Osteoblast (primary cell): ENCODE measurements at places on chromosomes 2 and 18.

- no peak for DNase-seq
These were observed 35.2 kb downstream of the UXS1 start for GRCh38 chr2:106158871-106159270.

GRCh38 chr18:61896757-61897156 is 4.0 kb upstream of the RNF152 start:
- peak; percentile 92 for DNase-seq

GRCh38 chr2:237091779-237092436 is 6.2 kb downstream of the COPS8 start:
- no peak for DNase-seq

GRCh38 chr2:26653207-26654060 is 12.3 kb upstream of the CIB4 start:
- DNase-seq, result peak; percentile 60

GRCh38 chr2:187442378-187442777 is 5.7 kb downstream of the CALCRL start:
- no peak for DNase-seq

GRCh38 chr2:160731415-160731814 is 237.8 kb upstream of the RBMS1 start:
- DNase-seq, result no peak

- no peak for DNase-seq
These were observed 112.5 kb upstream of the SH3BP4 start for GRCh38 chr2:234839285-234839684.

- DNase-seq, result peak; percentile 89
These were observed 626 bp upstream of the VIT start for GRCh38 chr2:36695746-36696415.

DNA sequence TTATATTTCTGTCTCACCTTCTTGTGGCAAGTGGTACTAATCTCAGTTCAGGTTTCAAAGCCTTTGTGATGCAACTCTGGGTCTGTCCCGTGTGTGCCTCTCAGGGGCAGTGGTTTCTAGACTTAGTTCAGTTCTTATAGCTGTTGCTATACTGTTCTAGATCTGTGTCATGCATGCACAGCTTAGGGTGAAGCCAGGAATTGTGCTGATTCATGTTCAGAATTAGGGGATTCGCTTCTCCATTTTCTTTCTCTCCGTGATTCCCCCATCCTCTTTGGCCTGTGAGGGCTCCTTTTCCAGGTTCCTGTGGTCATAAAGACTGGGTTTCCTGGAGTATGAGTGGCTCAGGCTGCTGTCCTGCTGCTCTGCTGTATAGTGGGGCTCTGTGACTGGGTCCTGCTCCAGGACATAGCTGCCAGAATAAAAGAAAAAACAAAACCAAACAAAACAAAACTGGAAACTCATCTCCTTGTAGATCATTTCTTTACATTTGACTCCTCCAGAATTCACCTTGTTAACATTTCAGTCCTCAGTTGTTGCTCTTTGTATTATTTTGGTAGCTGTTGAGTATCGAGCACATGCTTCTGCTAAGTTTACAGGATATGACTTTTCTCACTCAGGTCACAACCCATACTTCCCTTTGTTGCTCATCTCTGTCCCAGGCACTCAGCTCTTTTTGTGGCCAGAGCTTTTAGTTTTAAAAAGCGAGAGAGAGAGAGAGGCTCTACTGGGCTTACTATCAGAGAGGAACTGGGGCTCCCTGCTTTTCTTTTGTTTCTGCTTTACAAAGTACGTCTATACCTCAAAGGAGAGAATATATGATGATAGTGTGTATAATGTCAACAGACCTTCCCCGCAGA is 34.2 kb downstream of the CERS6 start:
- no peak for DNase-seq

DNA sequence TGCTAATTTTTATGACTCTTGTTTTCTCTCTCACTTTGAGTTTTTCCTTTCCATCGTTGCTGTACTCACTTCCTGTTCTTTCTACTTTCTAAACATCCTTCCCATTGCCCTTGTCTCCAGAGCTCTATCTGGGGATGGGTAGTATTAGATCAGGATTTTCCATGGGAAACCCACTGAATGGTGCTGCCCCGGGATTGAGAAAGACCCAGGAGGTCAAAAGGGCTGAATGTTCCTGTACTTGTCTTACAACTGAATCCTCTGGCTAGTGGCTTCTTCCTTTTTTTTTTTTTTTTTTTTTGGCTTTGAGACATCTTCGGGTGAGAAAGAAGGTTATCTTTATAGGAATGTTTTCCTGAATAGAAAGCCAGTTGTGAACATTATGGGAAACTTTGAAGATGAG is 364.8 kb upstream of the SLC14A2 start:
- no peak for DNase-seq

DNA sequence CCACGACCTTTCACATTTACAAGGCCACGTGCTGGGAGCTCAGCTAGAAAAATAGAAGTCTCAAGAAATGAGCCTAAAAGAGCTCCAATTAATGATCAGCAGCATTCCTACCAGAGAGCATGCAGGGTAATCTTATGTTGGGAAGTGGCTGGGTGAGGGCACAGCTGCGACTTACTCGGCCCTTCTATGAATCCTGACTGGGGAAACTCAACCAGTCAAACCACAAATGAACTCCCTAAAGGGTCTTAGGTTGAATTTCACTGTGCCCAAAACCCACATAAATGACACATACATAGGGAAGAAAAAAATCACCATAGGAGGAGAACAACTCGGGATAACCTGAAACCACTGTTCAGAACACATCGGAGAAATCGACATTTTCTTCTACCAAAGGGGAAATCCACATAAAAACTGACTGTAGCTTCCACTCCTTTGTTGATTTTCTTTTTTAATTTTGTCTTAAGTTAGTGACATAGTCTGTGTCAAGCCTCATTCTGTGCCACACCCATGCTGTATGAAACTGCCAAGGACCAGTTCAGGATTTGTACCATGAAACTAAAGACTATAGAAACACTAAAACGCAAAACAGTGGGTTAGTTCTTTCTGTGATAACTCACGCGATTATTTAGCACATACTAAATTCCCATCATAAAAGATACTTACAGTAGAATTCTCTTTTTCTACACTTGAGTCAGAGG is 54.7 kb downstream of the UXS1 start:
- no peak for DNase-seq

DNA sequence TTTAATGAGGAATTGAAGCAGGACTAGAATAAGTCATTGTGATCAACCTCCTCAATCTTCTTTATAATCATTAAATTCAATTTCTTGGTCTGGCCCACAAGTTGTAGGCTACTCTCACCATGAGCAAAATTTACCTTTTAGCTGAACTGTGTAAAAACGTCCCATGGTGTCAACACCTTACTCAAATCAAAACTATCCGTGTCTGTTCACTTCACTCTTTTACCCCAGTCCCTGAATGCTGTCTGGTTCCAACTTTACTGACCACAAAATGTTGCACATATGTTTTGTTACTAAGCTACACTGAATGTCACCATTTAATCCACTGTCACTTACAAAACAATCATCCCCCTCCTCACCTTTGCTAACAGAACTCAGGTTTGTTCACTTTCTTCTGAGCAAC is 951.6 kb upstream of the SLC39A10 start:
- DNase-seq, result no peak

- no peak for DNase-seq
These were observed 127.5 kb upstream of the DAPL1 start for GRCh38 chr2:158667586-158667985.

- DNase-seq, result peak; percentile 36
These were observed 60.1 kb upstream of the CHMP1B start for GRCh38 chr18:11791131-11791530.

DNA sequence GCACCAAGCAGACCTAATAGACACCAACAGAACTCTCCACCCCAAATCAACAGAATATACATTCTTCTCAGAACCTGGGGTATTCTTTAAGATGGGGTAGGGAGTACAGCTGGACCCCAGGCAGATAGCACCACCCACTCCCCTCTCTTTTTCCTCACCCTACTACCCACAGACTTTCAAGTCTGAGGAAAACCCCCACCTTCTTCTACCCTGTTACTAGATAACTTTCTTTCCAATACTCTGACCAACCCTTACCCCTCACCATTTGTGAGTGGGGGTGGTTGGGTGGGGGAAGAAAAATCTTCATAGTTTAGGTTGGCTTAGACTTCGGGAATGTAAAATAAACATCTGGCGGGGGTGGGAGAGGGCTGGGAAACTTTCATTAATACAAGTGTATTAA is 20.3 kb upstream of the ZBTB14 start:
- DNase-seq, result no peak

- no peak for DNase-seq
These were observed 174.0 kb downstream of the MREG start for GRCh38 chr2:215839309-215839708.

DNA sequence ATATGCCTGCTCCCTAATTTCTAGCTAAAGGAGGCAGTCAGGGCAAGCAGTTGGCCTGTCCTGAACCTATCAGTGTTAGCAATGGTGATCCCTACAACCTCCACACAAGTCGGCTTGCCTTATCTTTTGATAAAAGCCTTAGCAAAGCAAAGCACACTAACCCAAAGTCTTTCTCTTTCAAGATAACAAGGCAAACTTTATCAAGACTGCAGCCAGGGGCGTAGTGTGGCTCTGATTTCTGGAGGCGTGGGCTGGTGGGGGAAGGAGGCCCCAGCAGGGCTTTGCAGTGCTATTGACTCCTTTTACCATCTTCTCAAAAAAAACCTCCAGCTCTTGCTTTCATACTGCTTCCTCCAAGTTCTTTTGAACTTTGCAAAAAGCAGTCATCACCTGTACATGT is 40.2 kb upstream of the LAMA1 start:
- DNase-seq, result no peak

- DNase-seq, result no peak
These were observed 291.2 kb downstream of the RAD51AP2 start for GRCh38 chr2:17226941-17227490.

- no peak for DNase-seq
These were observed 25.5 kb upstream of the GNAL start for GRCh38 chr18:11663439-11664029.

DNA sequence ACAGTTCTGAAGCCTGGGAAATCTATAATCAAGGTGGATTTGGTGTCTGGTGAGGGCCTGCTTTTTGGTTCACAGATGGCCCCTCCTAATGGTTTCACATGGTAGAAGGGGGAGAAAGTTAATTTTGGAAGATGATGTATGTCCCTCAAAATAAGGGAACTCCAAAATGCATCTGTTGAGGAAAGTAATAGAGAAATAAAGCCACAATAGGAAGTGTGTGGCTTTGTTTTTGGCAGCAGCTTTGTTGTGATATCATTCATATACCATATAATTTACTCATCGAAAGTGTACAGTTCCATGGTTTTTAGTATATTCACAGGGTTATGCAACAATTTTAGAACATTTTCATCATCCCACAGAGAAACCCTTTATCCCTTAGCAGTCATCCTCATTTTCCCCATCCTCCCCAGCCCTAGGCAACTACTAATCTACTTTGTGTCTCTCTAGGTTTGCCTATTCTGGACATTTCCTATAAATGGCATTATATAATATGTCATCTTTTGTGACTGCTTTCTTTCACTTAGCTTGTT is 274.0 kb upstream of the FAM98A start:
- DNase-seq, result no peak

DNA sequence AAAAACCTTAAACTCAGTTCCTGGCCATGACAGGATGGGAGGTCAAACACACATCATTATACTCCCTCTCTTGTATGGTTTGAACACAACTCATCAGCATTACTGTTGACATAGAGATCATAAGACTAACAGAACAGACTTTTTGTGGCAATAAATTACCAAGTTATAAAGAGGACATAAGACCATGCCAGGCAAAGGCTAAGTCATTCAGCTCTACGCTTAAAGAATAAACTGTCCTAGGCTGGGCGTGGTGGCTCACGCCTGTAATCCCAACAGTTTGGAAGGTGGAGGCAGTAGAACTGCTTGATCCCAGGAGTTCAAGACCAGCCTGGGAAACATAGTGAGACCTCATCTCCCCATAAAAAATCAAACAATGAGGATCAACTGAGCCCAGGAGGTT is 16.4 kb downstream of the NLRC4 start:
- no peak for DNase-seq

GRCh38 chr18:44837482-44838180 is 156.9 kb downstream of the SETBP1 start:
- no peak for DNase-seq

- peak; percentile 90 for DNase-seq
These were observed 939 bp downstream of the DOCK10 start for GRCh38 chr2:225041207-225041850.

- peak; percentile 31 for DNase-seq
These were observed 1.2 kb downstream of the CNGA3 start for GRCh38 chr2:98347298-98348065.

- DNase-seq, result peak; percentile 96
These were observed 2.1 kb upstream of the SLC30A3 start for GRCh38 chr2:27264753-27265535.

DNA sequence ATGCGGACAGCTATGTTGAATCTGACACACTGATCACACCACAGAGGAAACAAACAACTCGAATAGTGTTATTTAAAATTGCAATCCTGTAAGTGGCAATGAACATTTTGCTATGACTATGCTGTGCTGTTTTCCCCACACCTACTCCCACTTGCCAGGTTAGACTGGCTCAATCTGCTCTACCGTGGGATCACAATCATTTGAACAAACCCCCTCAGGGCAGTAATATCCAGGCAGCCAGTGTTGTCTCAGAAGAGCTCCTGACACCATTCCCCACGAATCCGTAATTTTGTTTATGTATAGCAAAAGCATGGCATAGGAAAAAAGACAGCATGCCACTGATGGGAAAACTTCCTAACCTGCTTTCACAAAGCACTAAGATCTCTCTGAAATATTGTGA is 284.3 kb downstream of the ERBB4 start:
- no peak for DNase-seq

DNA sequence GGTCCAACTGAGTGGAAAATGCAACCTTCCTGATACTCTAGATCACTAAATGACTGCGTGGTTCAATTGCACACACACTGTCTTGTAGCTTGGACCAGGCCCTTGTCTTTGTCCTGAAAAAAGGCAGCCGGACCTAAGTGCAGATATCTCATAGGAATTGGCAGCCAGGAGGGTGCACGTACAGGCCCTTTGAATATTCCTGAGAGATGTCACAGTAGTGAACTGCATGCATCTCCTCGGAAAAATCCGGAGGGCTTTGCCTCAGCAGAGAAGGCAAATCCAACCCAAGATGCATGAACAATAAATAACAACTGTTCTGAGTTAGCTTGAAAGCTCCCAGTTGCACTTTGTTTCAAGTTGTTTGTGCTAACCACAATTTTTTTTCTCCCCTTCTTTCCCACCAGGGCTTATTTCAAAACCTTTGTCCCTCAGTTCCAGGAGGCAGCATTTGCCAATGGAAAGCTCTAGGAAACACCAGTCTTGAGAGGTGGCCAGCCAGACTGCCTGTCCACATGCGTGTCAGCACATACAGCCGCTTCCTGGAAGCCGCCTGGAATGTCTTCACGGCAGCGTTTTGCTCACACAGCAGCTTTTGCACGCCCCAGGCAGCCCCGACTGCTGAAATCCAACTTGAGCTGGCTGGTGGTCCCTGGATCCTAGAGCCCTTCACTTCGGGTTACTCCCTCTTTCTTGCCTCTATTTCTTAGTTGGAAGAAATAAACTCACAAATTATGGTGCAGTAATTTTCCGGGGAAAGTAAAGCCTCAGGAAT is 54.4 kb upstream of the FOSL2 start:
- DNase-seq, result peak; percentile 94

- DNase-seq, result no peak
These were observed 92.4 kb downstream of the TFCP2L1 start for GRCh38 chr2:121192576-121192975.

GRCh38 chr2:135662088-135662487 is 79.6 kb upstream of the UBXN4 start:
- DNase-seq, result peak; percentile 50
